Occipital lobe (tissue), 3 donors: ENCODE measurements at places on chromosomes 2 and 18. TPM values are rescaled to one million over a fixed set of nuclear protein-coding genes. Genes with fewer than 3 reads are reported as not detected.

DNA sequence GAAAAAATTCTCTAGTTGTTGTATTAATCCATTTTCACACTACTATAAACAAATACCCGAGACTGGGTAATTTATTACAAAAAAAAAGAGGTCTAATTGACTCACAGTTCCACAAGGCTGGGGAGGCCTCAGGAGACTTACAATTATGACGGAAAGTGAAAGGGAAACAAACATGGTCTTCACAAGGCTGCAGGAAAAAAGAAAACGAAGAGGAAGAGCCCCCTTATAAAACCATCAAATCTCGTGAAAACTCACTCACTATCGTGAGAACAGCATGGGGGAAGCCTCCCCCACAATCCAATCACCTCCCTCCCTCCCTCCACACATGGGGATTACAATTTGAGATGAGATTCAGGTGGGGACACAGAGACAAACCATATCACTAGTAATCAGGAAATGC lies 61.7 kb upstream of the SPTBN1 start:
- DNase-seq: no peak

MCEE gene
- total RNA-seq: 10.3 TPM

CRYGC gene
- total RNA-seq: not detected

GRCh38 chr2:26245810-26246209 lies 1.1 kb downstream of the HADHB start:
- no peak for DNase-seq
